ENCODE measurements at places on chromosomes 7 and 10.

DNA sequence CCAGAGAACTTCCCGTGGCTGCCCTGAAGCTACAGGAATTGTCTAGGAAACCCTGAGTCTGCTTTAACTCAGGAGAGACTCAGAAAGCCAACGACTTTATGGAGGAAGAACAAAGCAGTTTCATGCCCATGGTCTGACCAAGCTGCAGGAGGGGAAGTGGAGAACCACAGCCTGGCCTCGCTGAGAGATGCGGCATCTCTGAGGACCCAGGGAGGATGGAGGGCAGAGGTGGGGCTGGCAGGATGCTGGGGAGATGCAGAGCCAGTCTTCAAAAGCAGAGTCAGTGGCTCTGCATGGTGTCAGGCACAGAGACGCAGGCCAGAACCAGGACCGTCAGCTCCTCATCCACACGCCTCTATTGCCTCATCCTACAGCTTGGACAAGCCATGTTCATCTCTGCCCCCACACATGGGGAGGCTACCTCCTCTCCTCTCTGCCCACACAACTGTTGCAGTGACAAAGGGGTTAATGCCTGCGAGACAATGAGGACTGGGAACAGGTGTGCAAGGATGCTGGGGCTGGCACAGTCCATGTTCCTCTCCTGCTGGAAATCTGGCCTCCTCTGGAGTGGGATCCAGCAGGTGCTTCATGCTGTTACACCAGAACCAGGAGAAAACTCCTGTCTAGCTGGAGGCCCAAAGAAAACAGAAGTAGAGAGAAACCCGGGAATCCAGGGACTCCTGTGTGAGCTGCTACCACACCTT, 267.0 kb downstream of the PLXNA4 start:
- no peak for DNase-seq

- no peak for DNase-seq
Observed at GRCh38 chr10:42872865-42873435, 90.4 kb downstream of the BMS1 start.

- no peak for DNase-seq
Observed at GRCh38 chr7:33872870-33873269, 32.5 kb upstream of the BMPER start.

DNA sequence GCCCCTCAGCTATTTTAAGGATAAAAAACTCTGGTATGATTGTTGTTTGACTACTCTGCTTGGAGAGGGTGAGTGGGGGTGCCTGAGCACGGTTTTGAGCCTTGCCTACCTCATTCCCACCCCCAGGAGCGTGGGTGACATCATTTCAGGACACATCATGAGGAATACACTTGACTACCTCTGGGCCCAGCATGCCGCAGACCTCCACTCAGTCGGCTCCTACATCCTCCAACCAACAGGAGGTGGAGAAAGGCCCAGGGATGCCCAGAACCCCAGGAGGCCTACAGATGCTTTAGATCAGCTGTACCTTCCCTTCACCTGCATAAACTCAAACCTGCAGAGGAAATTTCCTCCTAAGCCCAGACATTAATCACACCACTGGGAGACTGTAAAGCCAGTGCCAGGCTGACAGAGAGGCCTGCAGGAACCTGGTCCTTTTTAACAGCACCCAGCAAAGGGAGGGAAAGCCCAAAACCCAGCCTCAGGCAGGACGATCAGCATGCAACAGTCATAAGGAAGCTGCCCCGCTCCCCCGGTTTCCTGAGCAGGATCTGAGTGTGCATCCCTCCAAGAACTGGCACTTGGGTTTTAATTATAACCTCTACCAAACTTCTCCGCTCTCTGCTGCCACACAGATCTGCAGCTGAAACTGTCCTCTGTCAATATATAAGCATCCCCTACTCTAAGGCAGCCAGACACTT, 61.7 kb upstream of the ZNRF2 start:
- DNase-seq, result no peak

- DNase-seq, result no peak
Observed at GRCh38 chr7:69374044-69374425, 224.2 kb upstream of the AUTS2 start.

GRCh38 chr7:46139079-46139478, 218.0 kb upstream of the IGFBP3 start:
- DNase-seq, result no peak

GRCh38 chr7:105820363-105821066, 55.9 kb downstream of the ATXN7L1 start:
- DNase-seq, result no peak

GRCh38 chr7:39609113-39609934, 14.0 kb upstream of the RALA start:
- no peak for DNase-seq

DNA sequence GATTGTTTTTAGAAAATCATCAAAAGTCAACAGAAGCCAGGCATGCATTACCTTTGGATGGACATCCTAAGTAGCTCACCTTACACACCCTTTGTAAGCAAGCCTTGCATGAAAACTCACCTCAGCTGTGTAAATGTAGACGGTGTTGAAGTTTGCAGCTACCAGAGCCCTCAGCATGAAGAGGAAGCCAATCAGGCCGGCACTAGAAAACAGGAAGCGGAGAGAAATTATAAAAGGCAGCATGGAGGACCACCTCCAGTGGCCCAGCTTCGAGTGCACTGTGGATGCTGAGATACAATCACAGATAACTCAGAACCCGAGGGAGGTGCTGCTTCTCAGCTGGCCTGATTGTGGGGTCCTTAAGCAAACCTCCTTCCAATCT, 75.3 kb downstream of the SVOPL start:
- no peak for DNase-seq

GRCh38 chr7:158976849-158977593, 120.7 kb downstream of the DYNC2I1 start:
- peak; percentile 9 for DNase-seq

DNA sequence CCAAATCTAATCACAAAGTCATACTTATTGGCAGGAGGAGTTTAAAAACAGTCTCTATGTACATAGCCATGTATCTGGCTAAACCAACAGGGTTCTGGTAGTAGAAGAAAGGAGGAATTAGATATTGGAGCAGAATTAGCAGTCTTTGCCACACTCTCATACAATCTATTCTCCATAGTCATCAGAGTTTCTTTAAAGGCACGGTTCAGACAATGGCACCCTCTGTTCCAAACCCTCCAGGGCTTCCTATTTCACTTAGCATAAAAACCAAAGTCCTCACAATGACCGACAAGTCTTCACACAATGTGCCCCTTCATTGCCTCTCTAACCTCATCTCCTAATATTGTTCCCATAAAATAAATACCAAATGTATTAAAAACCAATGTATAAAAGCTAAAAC, 12.7 kb downstream of the ZNF438 start:
- no peak for DNase-seq

DNA sequence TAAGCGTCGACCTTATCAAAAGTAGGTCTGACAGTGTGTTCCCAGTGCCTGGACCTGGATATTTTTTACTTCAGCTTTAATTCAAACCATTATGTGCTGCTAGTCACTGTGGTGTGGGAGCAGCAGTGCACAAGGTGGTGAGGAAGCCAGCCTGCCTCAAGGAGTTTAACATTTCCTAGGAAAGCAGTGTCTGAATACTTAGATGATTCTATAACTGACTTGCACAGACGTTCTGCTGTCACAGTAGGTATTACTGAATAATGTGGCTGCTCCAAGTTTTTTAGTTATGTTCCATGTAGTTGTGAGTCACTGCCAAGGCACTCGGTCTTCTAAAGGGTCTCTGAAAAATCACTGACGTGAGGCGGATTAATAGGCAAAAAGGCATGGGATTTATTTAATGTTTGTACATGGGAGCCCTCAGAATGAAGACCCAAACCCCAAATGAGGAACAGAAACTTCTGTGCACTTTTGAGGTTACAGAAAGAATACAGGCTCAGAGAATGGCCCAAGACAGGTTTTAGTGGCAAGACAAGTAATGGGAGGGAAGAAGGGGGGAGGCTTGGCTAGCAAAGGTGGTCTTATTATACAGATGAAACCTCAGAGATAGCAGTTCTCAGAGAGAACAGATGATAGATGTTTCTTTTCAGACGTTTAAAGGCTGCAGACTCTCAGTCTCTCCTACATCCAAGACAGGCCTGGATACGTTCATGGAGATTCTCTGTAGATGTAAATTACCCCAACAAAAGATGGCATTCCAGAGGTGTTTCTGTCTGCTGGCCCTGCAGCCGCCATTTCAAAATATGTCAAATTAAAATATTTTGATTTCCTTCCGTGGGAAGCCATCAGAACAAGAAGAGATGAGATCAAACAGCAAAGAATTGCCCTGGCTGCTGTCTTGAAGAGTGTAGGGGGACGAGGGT, 209.3 kb downstream of the SDK1 start:
- no peak for DNase-seq

- DNase-seq, result no peak
Observed at GRCh38 chr10:78312197-78313047, 278.8 kb downstream of the RPS24 start.

DNA sequence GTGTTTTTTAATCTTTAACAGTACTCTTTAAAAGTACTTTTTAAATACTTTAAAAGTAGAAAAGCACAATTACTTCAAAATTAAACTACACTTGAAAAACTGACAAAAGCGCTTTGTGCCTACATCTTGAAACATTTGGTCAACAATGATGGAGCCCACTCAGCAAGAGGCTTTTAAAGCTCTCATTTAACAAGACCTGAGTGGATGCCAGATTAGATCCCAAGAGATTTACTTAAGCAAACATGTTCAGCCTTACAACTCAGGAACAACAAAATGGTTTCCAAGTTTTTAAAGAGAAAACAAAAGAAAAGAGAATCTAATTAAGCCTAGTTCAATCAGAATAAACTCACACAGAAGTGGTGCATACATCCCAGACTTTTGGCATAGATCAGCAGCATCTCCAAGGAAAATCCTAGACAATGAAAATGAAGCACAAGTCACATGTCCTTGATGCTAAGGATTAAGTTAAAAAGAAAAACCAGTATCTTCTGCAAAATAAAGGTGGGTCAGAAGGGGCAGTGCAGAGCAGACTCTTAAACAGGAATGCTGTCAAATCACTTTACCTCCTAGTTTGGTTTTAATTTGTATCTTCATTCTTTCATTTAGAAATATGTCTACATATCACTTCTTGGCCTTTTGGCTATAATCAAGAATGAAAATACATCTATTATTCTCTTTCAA, 26.2 kb downstream of the HIBADH start:
- no peak for DNase-seq

DNA sequence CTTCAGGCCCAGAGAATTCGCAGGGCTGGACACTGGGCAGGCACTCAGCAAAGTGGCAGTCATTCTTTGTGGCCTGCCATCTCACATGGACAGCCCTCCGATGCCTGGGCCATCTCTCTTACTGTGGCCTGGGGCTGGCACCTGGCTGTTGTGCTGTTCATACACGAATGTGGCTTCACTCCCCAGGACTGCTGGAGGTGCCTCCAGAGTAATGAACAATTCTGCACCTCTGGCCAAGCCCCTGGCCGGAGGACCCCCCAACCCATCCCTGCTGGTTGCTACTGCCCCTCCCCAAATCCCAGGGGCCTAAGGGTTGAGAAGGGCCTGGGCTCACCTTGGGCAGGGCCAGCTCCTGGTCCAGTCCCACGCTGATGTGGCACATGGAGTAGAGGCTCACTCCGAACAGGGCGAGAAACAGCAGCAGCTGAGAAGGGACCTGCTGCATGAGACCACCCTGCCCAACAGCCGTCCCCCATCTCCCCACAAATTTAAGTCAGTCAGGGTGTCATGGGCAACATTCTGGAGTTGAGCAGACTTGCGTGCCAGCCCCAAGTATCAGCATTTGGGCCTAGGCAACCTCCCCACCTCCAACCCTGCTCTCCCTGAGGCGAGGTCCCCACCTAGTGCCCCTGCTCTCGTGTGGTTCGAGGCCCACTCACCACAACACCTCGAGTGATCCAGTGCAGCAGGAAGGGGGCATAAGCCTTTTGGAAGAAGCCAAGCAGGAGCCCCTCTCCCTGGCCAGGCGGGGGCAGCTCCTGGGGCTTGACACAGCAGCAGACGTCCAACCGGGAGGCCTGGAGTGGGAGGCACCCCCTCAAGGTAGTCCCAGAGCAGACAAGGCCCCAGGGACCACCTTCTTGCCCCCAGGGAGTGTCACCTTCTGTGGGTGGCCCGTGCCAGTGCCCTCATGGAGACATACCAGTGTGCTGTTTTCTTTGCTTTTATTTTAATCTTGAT, 9.4 kb downstream of the NPC1L1 start:
- no peak for DNase-seq

- DNase-seq, result no peak
Observed at GRCh38 chr10:60353519-60354258, 36.0 kb downstream of the ANK3 start.

DNA sequence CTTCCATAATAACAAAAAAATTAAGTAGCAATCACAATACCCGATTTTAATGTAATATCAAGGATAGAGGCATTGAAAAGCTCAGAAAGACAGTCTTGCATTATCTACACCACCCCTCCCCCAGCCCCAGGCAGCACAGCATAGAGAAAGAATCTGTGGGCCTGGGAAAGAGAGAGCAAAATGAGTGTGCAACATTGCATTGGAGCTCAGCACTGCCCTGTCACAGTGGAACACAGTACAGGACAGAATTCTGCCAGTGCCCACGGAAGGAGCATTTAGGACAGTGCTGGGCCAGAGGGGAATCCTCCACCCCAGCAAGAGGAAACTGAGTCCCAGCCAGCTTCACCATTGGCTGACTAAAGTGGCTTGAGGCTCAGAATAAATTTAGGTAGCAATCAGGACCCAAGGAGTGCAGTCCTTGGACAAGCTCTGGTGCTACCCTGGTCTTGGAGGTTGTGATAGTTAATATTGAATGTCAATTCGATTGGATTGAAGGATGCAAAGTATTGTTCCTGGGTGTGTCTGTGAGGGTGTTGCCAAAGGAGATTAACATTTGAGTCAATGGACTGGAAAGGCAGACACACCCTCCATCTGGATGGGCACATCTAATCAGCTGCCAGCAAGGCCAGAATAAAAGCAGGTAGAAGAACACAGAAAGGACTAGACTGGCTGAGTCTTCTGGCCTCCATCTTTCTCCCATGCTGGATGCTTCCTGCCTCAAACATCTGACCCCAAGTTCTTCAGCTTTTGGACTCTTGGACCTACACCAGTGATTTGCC, 234.4 kb downstream of the ANK3 start:
- DNase-seq, result no peak

GRCh38 chr10:89257581-89257980, 6.0 kb upstream of the LIPA start:
- no peak for DNase-seq
